Thymus (tissue), 14 donors: ENCODE measurements at places on chromosomes 6 and 20. TPM values are rescaled to one million over a fixed set of nuclear protein-coding genes. Genes with fewer than 3 reads are reported as not detected.

Gene LINC00237
- polyA plus RNA-seq: not detected

DNA sequence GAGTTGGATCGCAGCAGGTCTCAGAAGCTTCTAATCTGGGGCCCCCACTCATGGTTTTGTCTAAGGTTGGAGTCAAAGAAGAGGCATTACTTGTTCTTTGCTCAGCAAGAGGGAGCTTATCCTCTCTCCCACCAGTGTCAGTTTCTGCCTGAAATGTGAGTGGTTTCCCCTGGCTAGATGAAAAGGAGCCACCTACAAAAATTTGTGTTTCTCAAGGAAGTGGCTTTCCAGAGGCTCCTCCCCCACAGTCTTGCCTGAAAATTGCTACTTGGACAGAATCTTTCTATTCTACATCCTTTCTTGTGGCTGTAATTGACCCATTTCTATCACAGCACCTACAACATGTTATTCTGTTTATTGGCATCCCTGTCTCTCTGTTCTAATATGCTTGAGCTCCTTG, 37.9 kb downstream of the SCML4 start:
- no peak overlapping the region for H3K4me3 ChIP-seq
- H3K4me1 ChIP-seq: peaks cover 71% of the 10 kb centered on the region
- H3K27ac ChIP-seq: peak overlapping the region; percentile 80
- DNase-seq: peak; percentile 44
- no peaks in the 10 kb centered on the region for H3K36me3 ChIP-seq

DNA sequence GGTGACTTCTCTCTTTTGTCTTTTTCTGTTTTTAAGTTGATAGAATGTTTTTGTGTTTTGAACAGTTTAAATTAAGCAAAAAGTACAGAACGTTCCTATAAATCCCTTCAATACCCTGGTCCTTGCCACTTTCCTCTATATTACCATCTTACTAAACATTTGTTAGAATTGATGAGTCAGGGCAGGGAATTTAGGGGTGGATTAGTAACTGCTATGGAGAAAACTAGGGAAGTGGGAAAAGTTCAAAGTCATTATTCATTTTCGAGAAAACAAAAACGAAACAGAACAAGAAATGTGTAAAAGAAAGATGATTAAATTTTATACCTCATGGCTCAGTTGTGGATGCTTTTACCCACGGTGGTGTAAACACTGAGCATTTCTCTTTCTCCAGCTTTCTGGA, 240.4 kb upstream of the SULF2 start:
- no peaks in the 10 kb centered on the region for H3K36me3 ChIP-seq
- no peak for DNase-seq
- H3K4me3 ChIP-seq: no peak overlapping the region
- H3K27ac ChIP-seq: no peak overlapping the region
- peaks cover 32% of the 10 kb centered on the region for H3K4me1 ChIP-seq

DNA sequence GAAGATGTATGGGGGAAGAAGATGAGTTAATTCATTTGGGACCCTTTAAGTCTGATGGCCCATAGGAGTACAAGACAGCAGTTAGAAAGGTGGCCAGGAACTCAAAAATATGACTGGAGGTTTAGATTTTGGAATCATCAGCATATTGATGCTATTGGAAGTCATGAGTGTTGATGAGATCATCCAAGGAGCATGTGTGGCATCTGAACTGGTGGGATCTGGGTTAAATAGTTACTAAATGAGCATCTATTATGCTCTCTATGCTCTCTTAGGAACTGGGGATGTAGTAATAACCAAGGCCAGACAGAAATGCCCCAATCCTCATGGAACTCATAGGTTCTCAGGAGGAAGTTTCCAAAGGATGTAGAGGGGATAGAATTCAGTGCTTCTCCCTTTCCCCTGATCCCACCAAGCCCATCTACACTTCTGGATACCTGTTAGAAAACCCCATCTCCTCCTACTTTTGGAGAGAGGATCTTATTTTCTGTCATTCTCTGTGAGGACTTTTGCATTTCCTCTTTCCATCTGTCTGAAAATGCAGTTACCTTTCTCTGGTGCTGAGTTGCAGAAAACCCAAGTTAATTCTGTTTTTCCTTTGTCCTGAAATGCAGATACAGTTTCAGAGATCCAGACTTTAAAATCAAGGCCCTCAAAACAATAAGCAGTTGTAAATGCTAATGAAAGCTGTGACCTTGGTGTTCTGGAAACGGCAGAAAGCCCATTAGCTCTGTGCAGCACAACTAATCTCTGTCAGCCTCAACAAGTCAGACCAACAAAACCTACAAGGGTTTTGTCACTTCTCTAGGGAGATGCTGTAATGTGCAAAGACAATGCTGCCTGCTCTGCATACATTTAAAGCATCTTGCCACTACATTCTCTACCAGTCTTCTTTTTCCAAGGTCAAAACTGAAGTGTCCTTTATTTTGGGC, 65.8 kb downstream of the TBC1D7 start:
- no peaks in the 10 kb centered on the region for H3K27me3 ChIP-seq
- peaks cover 7% of the 10 kb centered on the region for H3K4me1 ChIP-seq
- H3K36me3 ChIP-seq: no peaks in the 10 kb centered on the region

Gene NRSN1
- 0.21 TPM for polyA plus RNA-seq

DNA sequence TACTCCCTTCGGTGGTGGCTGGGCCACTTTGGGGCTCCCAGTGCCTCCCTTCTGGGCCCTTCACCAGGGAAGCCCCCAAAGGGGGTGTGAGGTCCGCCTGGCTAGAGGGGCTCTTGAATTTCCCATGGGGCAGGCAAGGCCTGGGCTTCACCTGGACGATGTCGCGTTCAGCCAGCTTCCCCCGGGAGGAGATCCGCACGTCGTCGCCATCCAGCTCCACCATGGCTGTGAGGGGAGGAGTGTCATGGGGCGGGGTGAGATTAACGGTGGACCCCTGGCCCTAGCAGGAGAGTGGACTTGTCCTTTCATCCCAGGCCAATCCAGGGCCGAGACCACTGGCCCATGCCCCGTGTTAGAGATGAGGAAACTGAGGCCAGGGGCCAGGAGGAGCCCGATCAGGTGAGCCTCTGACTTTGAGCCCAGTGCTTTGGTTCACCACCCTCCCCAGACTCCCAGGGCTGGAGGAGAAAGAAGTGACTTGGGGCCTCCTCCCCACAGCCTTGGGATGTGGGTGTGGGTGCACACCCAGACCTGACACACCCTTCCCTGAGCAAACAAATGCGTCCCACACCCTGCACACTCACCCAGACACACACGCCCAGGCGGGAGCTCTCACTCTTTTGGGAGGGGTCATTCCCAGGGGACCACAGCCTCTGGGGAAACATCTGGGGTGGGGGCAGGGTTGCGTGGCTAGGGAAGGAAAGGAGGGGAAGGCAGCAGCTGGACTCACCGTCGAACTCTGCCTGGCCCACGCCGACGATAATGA, 46.1 kb downstream of the RAB44 start:
- no peak overlapping the region for H3K27ac ChIP-seq
- no peaks in the 10 kb centered on the region for H3K36me3 ChIP-seq
- no peak for DNase-seq
- H3K4me3 ChIP-seq: no peak overlapping the region

- peaks cover 33% of the 10 kb centered on the region for H3K36me3 ChIP-seq
- no peak overlapping the region for H3K4me3 ChIP-seq
- H3K4me1 ChIP-seq: no peaks in the 10 kb centered on the region
- no peak overlapping the region for H3K27ac ChIP-seq
Measured at GRCh38 chr20:17629678-17630089, 52.4 kb downstream of the RRBP1 start.

DNA sequence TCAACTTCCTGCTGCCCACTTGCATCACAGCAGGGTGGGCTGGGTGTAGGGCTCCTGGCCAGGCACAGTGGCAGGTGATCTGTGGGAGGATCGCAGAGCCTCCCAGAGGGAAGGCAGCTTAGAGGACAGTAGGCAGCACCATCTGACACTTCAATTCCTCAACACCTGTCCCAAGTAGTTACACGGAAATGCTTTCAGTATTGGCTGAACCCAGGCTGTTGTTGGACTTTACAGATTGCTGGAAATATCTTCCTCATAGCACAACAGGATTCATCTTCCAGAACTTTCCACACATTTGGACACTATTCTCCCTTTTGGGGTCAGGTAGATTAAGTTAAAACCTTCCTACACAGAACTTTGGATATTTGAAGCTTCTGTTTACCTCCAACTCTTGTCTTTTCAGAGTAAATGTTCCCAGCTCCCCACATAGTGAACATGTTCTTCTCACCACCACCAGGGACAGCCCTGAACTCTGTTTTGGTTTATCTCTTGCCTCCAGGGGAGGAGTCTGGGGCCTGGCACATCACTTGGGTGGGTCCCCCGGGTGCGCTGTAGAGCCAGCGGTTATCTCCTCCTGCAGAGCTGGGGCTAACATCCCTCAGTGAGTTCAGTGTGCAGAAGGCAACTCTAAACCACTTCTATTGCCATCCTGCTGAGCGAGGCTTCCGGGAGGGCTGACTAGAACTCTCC, 3.5 kb upstream of the SLC22A2 start:
- no peak overlapping the region for H3K4me3 ChIP-seq
- DNase-seq: no peak
- H3K27ac ChIP-seq: no peak overlapping the region
- H3K36me3 ChIP-seq: no peaks in the 10 kb centered on the region

GRCh38 chr6:17703256-17703694, 3.5 kb downstream of the NUP153 start:
- H3K4me1 ChIP-seq: peaks cover 13% of the 10 kb centered on the region
- no peak overlapping the region for H3K4me3 ChIP-seq
- no peak overlapping the region for H3K27ac ChIP-seq
- no peak for DNase-seq
- no peaks in the 10 kb centered on the region for H3K27me3 ChIP-seq

Gene SLC22A2
- polyA plus RNA-seq: 0.39 TPM

Gene RSPO3
- 2.4 TPM for polyA plus RNA-seq

DNA sequence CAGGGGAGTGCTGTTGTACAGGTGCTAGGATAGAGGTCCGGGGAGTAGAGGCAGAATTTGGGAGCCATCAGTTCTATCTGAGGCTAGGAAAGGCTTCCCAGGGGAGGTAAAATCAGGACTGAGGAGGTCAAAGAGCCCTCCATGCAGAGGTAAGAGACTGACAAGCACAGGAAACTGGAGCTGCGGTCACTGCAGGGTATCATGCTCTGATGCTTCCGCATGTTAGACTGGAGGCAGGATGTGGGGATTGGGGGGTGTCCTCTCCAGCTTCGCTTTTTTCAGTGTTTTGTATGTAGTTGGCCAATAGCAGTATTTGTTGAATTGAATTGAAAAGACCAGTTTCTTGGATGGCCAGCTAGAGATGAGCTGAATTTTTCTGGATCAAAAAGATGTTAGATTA, 87.8 kb downstream of the SLC22A3 start:
- peaks cover 4% of the 10 kb centered on the region for H3K27me3 ChIP-seq
- no peaks in the 10 kb centered on the region for H3K36me3 ChIP-seq
- DNase-seq: no peak
- no peak overlapping the region for H3K4me3 ChIP-seq
- no peak overlapping the region for H3K27ac ChIP-seq

Gene PRDM1
- 4.0 TPM for polyA plus RNA-seq

Gene CCN2
- 213 TPM for polyA plus RNA-seq

DNA sequence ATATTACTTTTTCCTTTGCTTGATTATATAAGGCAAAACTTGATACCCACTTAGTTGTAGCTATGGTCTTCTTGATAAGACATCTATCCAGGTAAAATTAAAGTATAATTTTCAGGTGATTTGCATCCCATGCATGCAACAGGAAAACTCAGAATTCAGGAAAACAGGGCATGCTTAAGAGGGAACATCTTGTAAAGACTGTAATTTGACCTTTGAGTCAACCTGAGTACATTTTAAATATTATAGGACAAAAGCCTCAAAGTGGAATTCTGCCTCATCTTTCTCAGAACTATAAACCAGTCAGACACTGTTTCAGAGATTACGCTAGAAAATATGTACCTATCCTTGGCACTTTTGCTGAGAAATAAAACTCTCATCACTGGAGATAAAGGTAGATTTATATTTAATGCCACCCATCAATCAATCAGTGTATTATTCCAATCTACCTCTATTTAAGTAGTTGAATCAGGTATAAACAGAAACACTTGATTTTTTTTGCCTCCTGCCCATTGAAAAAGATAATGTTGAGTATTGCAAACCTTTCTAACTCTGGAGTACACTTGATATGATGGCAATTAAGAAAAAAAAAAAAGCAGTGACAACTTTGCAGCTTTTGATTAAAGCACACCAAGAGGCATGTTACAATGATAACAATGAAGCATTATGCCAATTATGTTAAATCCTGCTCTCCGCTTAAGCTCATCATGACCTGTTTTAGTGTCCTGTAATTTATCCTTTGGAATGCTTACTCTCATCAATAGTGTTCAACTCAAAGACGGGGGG, 2.8 kb downstream of the CITED2 start:
- peak overlapping the region; percentile 3 for H3K4me3 ChIP-seq
- no peaks in the 10 kb centered on the region for H3K36me3 ChIP-seq
- peaks cover 29% of the 10 kb centered on the region for H3K4me1 ChIP-seq
- no peaks in the 10 kb centered on the region for H3K27me3 ChIP-seq
